ENCODE measurements at places on chromosomes 1 and 21. TPM values are rescaled to one million over a fixed set of nuclear protein-coding genes. Genes with fewer than 3 reads are reported as not detected.

GRCh38 chr1:176801514-176802020, 338.6 kb downstream of the PAPPA2 start:
- DNase-seq, result no peak

DNA sequence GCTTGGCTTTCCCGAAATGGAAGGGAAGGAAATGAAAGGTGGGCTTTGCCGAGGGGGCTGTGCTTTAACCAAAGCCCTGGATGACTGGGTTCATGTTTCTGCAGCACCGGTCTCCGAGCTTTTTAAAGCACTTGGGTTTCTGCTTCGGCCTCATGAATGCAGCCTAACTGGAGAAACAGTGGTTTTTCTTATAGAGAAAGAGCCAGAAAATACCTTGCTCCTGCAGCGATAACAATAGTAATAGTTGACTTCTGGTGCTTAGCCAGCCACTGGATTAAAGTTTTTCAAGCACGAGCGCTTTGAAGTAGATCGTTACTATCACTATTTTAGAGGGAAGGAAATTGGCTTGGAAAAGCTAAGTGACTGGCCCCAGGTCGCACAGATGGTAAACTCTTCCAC, 500 bp upstream of the DOCK7 start:
- DNase-seq, result no peak

GRCh38 chr1:220873868-220874655, 5.2 kb upstream of the HLX start:
- peak; percentile 62 for DNase-seq

DNA sequence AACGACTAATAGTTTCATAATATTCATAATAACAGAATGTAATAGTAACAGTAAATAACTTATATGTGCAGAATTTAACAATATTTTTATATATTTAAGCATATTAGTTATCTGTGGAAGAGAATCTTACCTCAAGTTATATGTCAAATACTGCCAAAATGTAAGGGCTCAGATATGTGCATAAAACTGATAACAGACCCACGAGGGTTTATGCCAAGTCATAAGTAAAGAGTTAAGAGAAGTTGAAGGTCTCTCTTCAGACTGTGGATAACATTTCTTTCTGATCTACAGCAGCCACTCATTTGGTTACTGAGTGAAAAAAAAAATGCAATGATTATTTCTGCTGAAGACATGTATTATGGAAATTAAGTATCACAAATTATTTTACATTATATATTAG, 1167.8 kb upstream of the NCAM2 start:
- DNase-seq, result no peak

DNA sequence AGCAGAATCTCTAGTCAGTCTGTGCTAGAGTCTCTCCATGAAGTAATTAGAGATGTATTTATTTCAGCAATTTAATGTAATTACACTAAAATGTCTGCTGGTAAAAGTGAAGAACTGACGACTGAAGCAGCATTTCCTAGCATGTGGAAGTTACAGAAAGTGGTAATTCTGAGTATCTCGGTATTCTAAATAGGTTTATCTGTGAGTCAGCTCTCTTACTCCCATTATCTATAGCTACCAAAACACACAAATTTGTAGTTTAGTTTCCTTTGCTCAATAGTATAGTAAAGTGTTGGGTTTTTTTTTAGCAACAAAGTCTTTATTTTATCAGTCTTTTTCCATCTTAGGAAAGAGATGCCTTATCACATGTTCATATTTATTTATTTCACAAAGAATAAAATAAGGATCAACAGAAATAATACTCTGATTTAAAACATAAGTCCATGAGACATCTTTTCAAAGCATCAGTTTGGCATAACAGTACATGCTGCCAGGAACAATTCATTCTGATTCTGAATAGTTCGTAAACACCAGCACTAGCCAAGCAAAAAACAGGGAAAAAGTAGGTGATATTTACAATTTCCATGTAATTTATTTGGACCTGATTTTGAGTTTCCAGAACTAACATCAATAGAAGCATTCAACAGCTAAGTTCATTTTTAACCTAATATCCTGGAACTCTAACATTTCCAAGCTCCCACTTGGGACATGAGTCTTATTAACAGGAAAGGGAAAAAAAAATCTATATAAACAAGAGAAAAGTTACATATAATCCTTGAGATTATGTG, 76.3 kb downstream of the KCNT2 start:
- DNase-seq, result no peak

DNA sequence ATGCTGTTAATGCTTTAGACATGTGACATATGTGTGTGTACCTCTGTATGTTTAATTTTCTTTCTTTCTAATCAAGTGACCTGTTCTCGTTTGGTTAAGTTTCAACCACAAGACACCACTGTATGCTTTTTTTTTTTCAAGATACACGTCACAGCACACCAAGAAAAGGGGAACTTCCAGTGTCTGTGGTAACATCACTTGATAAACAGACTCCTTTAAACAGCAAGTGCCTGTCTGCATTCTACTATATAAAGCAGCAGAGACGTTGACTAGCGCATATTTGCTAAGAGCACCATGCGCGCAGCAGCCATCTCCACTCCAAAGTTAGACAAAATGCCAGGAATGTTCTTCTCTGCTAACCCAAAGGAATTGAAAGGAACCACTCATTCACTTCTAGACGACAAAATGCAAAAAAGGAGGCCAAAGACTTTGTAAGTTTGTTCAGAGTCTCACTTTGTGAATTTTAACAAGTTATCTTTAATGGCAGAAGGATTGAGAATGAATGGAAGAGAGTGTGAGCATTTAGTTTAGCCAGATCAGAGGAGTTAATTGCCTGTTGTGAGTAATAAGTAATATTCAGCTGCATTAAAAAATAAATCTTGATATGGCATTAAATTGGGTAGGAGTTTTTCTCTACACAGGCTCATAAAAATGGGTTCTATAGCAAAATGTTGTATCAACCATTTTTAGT, at the start of gene RGS1:
RGS1 (plus strand) TSS at position 275 of the 691 bp plus-strand sequence; CDS start at position 295, 20 bp downstream.
- no peak for DNase-seq

- no peak for DNase-seq
These were observed 65.1 kb downstream of the CLSTN1 start for GRCh38 chr1:9758559-9759121.

- peak; percentile 62 for DNase-seq
These were observed 60.3 kb downstream of the CD46 start for GRCh38 chr1:207811920-207812720.

GRCh38 chr1:7369866-7370265, 401.2 kb upstream of the VAMP3 start:
- DNase-seq, result no peak

- DNase-seq, result no peak
These were observed 216.9 kb downstream of the APP start for GRCh38 chr21:25953659-25954058.

DNA sequence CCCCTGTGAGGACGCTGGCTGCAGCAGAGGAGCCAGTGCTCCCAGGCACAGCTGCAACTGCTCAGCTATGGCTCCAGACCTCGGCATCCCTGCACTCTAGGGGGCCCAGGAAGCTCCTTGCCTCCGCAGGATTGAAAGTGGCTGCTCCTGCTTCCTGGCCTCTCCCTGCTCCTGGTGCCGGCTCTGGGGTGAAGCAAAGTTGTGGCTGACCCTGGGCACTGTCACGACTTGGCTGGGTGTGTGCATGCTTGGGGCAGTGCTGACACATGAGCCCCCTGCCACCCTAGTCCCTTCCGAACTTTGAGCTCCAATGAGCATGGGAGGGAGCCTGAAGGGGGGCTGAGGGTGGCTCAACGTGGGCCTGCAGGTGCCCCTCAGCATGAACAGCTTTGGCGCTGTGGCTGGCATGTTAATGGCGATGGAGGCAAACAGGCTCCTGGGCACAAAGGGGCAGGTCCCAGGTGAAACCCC, 1512.2 kb downstream of the KCNT2 start:
- no peak for DNase-seq

- DNase-seq, result no peak
These were observed 8.4 kb downstream of the PLPP3 start for GRCh38 chr1:56570924-56571372.

DNA sequence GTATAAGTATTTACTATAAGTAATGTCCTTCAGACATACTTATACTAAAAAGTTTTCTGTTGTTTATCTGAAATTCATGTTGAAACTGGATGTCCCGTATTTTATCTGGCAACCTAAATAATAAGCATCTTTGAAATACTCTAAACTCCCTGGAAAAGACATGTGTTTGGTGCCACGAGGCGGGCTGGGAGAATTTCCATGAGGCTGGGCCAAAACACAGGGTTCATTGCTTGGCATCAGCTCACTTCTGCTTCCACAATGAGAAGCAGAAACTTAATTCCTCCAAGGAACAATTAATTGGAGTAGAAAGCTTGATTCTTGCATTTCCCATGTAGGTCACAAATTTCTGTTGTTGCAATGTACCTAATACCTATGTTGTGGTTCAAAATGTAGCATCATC, 110.2 kb downstream of the PSMG1 start:
- no peak for DNase-seq

HAO2 gene
- not detected for total RNA-seq

KCNJ9 gene
- total RNA-seq, result 0.05 TPM

OR2T12 gene
- not detected for total RNA-seq

ATP6V1G3 gene
- total RNA-seq, result not detected

TCHHL1 gene
- total RNA-seq, result not detected

OR2L2 gene
- not detected for total RNA-seq

LY9 gene
- total RNA-seq, result not detected

FCGR1A gene
- total RNA-seq, result not detected

WNT4 gene
- total RNA-seq, result 0.77 TPM

MYOG gene
- 15.7 TPM for total RNA-seq

VWA5B1 gene
- total RNA-seq, result not detected

Data from endothelial cell (in vitro differentiated cells).